ENCODE measurements at places on chromosomes 5 and 9. TPM values are rescaled to one million over a fixed set of nuclear protein-coding genes. Genes with fewer than 3 reads are reported as not detected.

GAS1 gene
- 23.6 TPM for polyA plus RNA-seq

PCDHGA5 gene
- 1.5 TPM for polyA plus RNA-seq

DNA sequence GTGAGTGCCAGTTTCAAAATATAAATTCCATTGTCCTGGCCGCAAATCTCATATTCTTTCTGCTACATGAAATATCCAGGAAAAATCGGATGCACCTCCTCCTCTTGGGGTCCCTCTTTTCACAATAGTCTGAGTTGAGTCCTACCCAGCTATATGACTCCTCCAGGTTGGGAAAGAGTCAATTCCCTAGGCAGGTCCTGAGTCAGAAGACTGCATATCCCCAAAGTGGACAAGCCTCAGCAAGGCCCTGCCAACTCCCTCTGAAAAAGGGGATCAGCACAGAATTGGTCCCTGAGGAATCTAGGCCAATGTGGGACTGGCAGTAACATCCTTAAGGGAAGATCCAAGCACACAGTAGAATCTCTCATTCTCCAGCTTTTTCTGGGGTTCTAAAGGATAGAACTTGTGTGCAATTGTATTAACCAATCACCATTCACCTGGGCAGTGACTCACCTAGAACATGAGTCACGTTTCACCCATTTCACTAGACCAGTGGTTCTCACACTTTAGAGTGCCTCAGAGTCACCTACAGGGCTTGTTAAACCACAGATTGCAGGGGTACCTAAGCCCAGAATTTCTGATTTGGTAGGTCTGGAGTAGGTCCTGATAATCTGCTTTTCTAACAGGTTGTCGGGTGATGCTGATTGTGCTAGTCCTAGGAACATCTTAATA, 44.7 kb upstream of the TMEM215 start:
- H3K27ac ChIP-seq: no peak overlapping the region
- no peaks in the 10 kb centered on the region for H3K36me3 ChIP-seq
- no peaks in the 10 kb centered on the region for H3K27me3 ChIP-seq

DNA sequence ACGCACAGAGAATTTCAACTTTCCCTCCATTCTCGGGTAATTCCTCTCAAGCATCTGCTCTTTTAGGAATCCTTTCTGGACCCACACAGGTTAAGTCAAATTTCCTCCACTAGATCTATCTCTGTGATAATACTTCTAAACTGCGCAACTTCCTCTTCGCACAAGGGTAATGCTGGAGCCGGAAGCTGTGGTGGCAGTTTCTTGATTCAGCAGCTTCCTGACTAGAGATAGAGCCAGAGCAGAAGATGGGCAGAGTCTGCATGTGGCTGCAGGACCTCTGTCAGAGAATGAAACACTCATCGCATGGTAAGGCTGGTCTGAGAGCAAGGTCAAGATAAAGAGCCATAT, 11.1 kb upstream of the CDC42SE2 start:
- no peak overlapping the region for H3K4me3 ChIP-seq
- no peaks in the 10 kb centered on the region for H3K4me1 ChIP-seq
- no peaks in the 10 kb centered on the region for H3K36me3 ChIP-seq

DNA sequence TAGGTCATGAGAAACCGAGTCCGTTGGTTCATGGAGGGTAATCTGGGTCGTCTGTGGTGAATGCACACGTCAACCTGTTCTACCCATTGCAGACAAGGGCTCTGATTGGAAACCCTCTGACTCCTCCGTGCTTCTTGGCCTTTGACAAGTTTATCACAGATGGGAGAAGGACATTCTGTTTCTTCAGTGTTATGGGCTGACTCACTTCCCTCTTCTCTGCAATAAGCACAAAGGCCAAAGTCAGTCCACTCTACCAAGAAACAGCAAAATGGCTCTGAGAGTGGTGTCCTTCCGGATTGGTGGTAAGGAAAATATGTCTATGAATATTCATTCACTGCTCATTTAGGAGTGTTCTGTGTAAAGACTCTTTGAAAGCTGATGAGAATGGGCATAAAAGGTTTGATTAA, 89.3 kb downstream of the FEM1C start:
- H3K36me3 ChIP-seq: no peaks in the 10 kb centered on the region
- no peak overlapping the region for H3K4me3 ChIP-seq
- H3K27me3 ChIP-seq: no peaks in the 10 kb centered on the region
- H3K4me1 ChIP-seq: peaks cover 78% of the 10 kb centered on the region
- H3K27ac ChIP-seq: peak overlapping the region; percentile 85
- DNase-seq: peak; percentile 89

- no peak overlapping the region for H3K27ac ChIP-seq
- H3K4me1 ChIP-seq: peaks cover 18% of the 10 kb centered on the region
- DNase-seq: peak; percentile 20
- H3K36me3 ChIP-seq: no peaks in the 10 kb centered on the region
- no peak overlapping the region for H3K4me3 ChIP-seq
- H3K27me3 ChIP-seq: no peaks in the 10 kb centered on the region
Observed at GRCh38 chr5:123813937-123814624, 302.1 kb downstream of the CSNK1G3 start.

DNA sequence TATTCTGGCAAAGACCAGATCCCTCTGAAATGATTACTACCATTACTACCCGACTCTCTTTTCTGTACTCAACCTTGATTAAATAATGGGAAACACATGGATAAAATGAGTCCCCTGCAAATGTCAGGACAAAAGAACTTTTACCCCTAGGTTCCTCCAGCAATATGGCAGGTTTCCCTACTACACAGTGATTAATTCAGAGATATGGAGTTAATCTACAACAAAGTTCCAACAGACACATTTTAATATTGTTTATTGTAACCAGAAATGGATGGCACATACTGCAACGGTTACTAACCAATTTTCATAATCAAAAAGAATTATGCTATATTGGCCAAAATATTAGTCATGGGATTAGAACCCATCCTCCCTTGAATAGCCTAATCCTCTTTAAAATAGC, 294.8 kb downstream of the ATPSCKMT start:
- H3K27ac ChIP-seq: no peak overlapping the region
- no peak for DNase-seq
- H3K4me3 ChIP-seq: no peak overlapping the region
- no peaks in the 10 kb centered on the region for H3K4me1 ChIP-seq
